ENCODE measurements at places on chromosomes 13 and 19.

- DNase-seq: no peak
Measured at GRCh38 chr19:27753622-27754021, 1459.3 kb downstream of the UQCRFS1 start.

GRCh38 chr13:83190020-83190419 lies 692.3 kb downstream of the SLITRK1 start:
- no peak for DNase-seq

DNA sequence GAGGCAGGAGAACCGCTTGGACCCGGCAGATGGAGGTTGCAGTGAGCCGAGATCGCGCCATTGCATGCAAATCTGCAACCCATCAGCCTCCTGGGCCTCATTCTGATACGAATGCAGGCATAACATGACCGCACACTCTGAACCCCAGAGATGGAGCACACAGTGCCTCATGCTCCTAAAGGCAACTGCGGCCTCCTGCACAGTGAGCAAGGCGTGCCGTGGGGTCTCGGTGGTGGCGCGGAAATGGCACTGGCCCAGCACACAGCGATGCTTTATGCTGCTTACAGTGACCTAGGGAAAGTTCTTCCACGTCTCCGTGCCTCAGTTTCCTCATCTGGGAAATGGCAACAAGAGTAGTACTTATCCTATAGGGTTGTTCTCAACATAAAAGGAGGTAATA lies 2.0 kb upstream of the C19orf12 start:
- no peak for DNase-seq

GRCh38 chr19:43351998-43352746 lies 1.3 kb upstream of the CD177 start:
- no peak for DNase-seq

DNA sequence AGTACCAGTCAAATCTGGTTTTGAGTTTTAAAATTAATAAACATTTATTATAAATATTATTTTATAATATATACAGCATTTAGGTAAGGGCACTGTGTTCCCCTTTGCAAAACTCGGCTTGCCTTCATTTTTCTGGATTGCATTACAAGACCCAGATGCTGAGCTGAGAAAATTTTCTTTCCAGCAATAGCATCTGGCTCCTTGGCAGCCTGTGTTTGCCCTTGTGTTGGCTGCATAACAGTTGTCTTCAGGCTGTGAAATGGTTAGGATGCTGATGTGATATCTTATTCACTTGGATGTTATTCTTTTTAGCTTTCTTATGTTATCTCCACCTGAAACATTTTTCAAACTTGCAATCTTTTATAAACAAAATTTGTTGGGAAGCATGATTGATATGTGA lies 784.4 kb downstream of the DACH1 start:
- DNase-seq: no peak

DNA sequence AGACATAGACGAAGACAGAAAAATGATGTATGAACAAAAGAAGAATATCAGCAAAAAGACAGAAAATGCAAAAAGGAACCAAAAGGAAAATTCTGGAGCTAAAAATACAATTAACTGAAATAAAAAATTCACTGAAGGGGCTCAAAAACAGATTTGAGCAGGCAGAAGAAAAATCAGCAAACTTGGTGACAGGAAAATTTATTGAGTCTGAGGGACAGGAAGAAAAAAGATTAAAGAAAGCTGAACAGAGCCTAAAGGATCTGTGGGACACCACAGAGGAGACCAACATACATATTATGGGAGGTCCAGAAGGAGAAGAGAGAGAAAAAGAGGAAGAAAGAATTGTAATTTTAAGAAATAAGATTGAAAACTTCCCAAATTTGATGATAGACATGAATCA lies 7.4 kb upstream of the LSR start:
- no peak for DNase-seq

DNA sequence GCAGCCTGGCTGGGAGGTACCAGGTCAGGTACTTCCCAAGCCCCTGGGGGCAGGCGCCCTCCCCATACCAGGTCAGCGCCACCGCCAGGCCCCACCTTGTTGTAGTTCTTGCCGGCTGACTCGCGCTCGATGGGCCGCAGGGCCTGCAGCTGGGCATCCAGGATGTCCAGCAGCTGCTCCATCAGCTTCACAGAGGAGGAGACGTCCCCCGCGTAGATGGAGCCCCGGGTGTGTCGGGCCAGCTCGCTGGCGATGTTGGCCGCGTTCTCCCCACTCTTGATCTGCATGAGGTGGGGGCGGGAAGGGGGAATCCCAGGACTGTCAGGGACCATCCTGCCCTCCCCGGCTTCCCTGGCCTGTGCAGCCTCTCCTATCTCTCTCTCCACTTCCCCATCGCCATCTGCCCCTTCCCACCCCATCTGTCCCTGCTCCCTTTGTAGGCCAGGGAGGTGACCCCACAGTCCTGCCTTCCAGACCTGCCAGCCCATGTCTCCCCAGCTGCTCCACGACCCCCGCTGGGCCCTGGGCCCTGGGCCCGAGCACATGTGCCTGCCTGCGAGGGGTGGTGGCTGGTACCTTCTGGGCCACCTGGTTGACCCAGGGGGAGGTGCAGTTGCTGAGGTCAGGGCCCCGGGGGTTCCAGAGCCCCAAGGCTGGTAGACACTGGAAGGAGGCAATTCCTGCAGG lies 23.8 kb upstream of the ASF1B start:
- no peak for DNase-seq

GRCh38 chr19:52694921-52695320 lies 39.9 kb downstream of the ZNF611 start:
- DNase-seq: no peak

DNA sequence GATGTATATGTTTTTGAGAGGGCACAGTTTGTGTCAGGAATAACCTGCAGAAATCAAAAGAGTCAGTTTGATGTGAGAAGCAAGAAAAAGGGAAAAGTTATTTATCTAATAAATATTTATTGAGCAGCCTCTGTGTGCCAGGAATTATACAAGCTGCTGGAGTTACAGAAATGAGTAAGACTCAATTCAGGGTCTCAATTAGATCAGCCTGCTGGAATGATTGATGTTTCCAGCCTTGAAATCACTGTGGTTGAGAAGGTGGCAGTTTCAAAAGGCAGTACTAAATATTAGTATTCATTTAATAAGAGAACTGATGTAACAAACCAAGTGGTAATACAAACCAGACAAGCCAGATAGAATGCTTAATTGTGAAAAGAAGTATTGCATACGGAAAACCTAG lies 782.4 kb upstream of the GPC6 start:
- DNase-seq: no peak

DNA sequence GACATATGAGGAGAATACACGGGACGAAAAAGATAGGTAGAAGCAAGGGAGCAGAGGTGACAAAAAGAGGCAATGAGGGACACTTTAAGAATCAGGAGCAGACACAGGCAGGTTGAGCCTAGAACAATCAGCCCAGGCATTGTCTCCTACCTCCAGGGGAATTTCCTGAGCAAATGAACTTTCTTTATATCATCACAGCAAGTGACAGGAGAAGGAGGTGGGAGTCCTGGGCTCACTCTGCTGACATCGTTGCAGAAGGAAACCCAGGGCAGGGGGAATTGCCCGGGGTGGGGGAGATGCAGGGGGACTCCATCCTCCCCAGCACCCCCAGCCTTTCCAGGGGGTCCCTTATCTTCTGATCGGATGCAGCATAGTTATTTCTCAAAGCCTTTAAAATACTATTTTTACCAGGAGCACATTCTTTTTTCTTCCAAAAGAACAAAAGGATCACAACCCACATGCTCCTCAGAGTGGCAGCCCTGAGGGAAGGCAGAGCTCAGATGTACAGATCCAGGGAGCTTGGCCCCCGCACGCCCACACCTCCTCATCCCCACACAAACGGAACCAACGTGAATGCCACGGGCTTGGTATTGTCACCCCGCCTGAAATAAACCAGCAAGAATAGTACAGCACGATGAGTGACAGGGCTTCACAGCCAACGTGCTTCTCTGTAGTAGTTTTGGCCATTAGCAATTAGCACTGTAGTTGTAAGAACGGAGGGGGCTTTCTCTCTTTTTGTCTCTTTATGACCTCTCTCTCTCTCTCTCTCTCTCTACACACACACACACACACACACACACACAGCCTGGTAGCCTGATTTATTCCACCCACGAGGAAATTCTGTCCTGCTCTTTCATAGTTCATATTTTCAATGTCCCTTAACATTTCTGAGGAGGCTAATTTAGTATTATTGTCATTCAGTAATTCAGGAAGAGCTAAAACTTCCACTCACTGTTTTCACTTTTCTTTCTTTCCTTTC lies 169.5 kb upstream of the UBL3 start:
- no peak for DNase-seq

DNA sequence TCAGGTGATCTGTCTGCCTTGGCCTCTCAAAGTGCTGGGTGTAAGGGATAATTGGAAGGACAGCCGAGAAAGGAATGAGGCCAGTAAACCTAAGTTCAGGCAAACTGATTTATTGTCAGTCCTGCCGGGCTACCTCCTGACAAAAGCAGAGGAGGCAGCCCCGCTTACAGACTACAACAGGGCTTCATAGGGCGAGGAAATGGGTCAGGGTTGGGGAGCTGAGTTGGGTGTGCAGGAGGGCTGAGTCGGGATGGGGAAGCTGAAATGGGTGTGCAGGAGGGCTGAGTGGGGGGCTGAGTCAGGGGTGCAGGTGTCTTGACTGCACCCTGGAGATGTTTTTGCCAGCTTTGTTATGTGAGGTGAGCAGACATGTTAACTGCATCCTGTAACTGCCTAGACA lies 210.2 kb downstream of the SLITRK6 start:
- DNase-seq: no peak

- DNase-seq: no peak
Measured at GRCh38 chr13:44747179-44747578, 171.0 kb upstream of the TSC22D1 start.

- no peak for DNase-seq
Measured at GRCh38 chr19:14479309-14479974, 4.3 kb upstream of the PTGER1 start.

GRCh38 chr13:97261254-97262005 lies 39.3 kb downstream of the MBNL2 start:
- DNase-seq: peak; percentile 18

GRCh38 chr19:47243364-47243775 lies 12.4 kb upstream of the BBC3 start:
- no peak for DNase-seq

DNA sequence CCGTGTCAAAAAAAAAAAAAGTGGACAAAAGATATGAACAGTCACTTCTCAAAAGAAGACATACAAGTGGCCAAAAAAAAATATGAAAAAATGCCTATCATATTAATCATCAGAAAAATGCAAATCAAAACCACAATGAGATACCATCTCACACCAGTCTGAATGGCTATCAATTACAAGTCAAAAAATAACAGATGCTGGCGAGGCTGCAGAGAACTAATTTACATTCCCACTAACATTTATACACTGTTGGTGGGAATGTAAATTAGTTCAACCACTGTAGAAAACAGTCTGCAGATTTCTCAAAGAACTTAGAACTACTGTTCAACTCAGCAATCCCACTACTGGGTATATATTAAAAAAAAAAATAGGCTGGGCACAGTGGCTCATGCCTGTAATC lies 26.5 kb upstream of the FOXO1 start:
- DNase-seq: no peak

DNA sequence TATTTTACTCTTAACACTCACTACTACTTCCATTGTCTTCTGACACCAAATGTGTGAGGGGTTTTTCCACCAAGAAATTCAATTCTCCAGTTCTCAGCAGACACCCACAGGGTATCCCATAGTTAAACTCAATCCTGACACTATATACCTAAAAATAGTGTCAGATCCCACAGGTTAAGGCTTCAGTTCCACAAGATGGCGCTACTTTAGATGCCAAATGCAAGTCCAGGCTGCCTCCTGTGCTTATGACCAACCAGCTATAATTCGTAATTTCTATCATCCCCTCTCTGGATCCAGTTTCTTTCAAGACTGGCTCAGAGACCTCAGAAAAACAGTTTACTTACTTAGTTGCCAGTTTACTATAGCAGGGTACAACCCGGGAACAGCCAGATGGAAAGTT lies 1146.2 kb upstream of the SPRY2 start:
- no peak for DNase-seq

DNA sequence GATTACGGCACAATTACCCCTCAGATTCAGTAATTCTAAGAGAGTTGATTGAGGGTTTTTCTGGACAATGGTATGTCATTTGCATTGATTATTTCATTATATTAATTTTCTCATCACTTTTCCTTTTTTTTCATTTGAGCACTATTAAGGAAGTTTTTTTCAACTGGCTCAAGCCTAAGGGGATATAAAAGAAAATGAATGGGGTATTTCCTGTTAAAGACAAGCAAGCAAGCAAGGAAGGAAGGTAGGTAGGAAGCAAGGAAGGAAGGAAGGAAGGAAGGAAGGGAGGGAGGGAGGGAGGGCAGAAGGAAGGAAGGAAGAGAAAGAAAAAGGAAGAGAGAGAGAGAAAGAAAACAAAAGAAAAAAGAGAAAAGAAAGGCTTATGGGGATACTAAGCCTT lies 620.3 kb downstream of the DIAPH3 start:
- DNase-seq: no peak

- peak; percentile 27 for DNase-seq
Measured at GRCh38 chr19:2494447-2495129, 18.7 kb downstream of the GADD45B start.

DNA sequence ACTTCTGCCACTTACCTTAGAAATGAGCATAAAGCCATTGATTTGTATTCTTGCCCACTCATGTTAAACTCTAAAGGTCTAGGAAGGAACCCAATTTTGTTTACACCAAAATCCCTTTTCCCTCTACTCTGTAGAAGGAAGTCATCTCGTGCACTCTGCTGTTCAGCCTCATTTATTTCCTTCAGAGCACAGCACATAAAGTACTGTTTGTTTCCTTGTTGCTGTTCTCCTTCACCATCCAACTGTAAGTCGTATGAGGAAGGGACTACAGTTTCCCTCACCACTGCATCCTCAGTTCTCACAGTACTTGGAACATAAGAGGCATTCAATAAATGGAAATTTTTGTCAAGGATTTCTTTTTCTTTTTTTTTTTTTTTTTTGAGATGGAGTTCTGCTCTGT lies 24.6 kb downstream of the CDADC1 start:
- DNase-seq: no peak

GRCh38 chr13:58329746-58330145 lies 698.2 kb downstream of the PCDH17 start:
- no peak for DNase-seq

- DNase-seq: no peak
Measured at GRCh38 chr13:25796474-25796873, 255.3 kb downstream of the SHISA2 start.

DNA sequence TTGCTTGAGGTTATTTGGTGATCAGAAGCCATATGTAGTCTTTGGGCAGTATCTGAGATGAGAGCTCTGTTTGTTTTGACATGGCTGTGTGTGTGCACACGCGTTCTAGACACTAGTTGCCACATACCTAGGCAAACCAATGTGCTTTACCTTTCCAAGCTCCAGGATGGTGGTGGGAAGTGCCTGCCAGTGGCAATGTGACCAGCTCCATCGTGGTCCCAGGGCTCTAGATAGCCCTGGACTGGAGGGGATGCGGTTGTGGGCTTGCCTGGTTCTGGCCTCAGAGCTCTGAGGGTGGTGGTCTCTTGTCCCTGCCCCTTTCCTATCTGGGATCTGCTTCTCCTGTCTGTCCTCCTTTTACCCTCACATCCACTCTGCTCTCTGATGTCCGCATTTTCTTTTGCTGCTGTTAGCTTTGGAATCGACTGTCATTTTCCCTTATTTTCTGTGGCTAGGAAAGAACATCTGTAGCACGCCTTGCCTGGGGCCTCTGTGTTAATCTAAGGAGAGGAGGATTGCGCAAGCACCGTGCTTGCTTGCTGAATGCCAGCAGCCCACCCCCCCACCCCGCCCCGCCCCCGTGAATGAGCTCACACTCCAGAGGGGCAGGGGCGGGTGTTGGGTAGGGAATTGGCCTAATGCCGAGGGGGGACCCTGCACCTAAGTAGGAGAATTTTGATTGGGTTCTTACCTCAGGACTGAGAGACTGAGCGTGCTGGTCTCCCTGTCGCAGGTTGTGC lies 89.5 kb downstream of the ARHGEF7 start:
- no peak for DNase-seq

Measured in CD4-positive, alpha-beta T cell treated with Interleukin-6 at 100 ng/mL for 8 hours (primary cell).